ENCODE measurements at places on chromosomes 2 and 18.

DNA sequence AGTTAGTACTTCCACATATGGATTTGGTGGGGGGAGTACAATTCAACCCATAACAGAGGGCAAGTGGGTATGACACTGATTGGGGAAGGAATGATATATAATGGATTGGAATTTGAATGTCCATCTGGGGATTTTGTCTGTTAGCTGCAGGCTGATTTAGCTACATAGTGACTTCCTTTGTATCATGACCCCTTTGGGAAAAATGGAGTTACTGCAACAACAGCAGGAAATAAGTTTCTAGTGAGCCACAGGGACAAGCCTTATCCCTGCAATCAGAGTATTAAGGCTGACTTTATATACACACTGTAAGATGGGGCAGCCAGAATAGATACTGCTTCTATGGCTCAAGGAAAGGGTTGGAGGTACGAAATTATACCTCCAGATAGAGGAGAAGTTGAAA, 404.4 kb upstream of the MEIS1 start:
- DNase-seq = no peak

- DNase-seq = no peak
These were observed 1.7 kb upstream of the NEURL3 start for GRCh38 chr2:96506907-96507240.

DNA sequence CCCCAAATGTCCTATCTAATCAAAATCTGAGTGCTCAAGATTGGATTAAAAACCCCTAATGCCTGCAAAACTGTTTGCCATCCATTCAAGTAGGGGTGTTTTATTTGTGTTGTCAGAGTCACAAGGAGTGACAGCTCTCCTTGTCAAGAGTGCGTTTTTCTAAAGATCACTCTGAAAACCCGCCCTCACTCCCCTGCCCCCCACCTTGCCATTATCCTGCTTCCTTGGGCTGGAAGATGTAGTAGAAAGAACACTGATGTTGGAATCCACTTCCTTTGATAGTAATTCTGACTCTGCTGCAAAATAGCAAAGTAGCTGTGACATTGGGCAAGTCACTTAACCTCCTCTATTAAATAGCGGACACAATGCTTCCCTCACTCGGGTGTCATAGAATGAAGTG, 155.6 kb downstream of the TSN start:
- DNase-seq = no peak

DNA sequence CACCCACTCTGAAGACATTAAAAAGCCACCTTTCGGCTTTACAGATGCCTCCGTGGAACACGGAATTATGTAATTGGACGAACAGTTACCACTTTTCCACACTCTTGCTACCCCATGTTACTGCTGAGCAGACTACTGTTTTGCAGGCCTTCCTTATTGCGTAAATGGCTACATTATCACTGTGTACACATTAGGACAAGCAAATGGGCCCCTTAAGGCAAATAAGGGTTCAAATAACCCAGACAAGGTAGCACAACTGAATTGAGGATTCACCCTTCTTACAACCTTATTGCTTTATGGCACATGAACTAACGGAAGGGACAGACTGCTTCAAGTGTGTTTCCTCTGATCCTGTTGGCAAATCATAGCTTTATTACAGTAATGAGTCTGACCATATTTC, 832.2 kb upstream of the FANCL start:
- no peak for DNase-seq

DNA sequence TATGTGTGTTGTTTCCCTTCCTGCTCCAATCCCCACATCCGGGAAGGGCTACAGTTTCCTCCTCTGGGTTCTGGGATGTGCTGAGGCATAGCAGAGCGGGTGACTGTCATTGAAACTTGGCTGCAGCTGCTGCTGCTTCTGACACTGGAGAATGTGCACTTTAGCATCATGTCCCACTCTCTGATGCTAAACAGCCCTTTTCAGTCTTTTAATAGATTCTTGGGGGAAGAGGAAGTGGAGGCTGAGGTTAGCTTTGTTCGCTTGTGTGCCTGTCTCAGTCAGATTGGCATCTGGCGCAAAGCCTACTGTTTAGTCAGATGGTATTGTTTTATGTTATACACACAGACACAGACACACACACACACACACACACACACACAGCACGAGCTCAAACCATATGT, 136.5 kb upstream of the RND3 start:
- DNase-seq = no peak
